ENCODE measurements at places on chromosomes 3 and 15. TPM values are rescaled to one million over a fixed set of nuclear protein-coding genes. Genes with fewer than 3 reads are reported as not detected.

The CIP2A gene
- total RNA-seq: 31.7 TPM

GRCh38 chr3:27425896-27426565, 56.8 kb upstream of the NEK10 start:
- no peak for DNase-seq

DNA sequence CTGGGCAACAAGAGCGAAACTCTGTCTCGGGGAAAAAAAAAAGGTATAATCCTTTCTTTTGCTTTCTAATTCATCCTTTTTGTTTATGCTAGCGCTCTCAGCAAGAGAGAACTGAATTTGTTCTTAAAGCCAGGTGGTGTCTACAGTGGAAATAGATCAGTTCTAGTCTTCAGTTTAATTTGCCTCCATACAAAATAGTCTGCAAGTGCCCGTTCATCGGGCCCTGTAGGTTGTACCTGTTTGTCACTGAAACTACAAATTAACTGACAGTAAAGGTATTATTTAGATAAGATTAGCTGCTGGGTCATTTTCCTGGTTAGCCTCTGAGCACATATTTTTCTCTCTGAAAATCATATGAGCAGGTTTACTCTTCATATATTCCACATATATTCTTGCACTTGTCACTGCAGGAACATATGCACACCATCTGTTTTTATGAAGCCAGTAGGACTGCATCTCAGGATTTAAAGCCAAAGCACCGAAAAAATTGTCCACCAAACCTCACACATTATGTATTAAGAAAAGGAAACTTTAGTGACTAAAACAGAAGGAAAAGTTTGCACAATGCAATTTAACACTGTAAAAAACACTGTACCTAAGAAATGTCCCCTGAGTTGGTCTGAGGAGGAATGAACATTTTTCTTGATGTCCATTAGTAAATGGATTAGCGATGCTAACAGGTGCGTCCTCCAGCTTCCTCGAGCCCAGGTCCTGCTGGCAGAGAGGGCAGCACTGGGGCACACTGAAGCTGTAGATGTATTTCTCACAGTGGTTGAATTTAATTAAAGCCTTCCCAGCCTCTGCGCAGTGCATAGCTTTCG, 437 bp downstream of the MKRN2OS start:
- DNase-seq: no peak

DNA sequence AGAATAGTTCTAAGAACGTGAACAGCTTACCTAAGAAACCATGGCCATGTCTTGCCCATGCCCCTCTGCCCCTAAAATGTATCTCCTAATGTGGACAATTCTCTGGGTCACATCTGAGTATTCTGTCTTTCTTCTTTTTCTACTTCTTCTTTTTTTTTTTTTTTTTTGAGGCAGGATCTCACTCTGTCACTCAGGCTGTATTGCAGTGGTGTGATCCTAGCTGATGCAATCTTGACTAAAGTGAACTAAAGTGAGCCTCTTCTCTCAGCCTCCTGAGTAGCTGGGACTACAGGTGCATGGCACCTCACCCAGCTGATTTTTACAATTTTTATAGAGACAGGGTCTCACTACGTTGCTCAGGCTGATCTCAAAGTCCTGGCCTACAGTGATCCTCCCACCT, 204.8 kb upstream of the ZPLD1 start:
- DNase-seq: no peak

DNA sequence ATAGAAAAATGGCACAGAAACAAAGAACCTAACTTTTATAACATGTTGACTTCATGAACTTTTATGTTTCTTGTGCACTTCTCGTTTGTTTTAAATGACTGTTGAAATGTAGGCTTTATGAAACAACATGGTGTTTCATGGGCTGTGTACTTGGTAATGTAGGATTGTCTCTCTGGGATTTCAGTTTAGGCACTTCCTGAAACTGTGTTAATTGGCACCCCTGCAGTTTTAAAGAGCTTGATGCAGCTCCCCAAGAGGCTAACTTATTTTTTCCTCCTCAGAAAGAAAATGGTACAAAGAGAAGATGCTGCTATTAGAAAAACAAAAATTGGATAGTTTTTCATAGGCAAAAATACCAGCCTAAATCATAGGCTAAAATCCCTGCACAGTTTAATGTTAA, 239.2 kb downstream of the GRM7 start:
- DNase-seq: no peak

GRCh38 chr3:45777746-45778386, 18.5 kb downstream of the SLC6A20 start:
- no peak for DNase-seq

DNA sequence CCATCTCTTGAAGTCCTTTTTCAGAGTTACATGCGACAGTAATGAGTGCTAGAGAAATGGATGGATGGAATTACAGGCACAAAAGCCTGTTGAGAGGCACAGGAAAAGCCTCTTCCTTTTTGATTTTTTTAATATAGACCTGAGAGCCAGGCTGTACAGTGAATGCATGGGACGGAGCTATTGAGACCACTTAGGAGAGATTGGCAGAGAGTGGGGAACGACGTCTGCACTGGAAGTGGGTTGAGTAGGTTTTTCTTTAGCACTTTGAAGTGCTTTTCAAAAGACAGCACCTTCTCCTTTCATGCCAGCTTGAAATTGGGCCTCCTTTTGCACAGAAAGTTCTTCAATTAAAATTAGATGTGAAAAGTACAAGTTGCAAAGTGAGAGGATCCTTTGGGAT, 37.0 kb downstream of the GLDN start:
- DNase-seq: no peak

DNA sequence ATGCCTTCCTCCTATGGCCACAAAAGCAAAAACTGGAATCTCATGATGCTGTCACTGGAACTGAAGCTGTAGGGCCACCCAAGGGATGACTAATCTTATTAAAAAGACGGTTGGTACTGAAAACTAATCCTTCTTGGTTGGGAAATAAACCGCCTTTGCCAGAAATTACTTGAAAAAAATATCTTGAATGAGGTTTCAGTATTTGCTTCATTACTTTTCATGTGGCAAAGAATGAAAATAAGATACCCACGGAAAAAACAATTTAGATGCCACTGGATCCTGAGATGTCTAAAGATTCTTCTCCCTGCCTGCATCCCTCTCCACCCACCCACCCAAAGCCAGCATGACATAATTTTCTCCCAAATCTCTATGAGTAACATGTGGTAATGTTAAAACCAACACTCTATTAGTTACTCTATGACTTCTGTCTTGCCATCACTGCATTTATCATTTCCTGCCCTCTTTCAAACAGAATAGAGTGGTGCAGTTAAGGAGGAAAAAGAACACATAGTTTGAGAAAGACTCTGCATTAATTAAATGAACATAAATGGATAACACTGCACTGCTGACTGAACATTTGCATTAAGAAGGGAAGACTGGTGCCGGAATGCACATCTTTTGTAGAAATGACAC, 111.8 kb upstream of the DPH6 start:
- peak; percentile 43 for DNase-seq

The OR5K2 gene
- total RNA-seq: not detected

- no peak for DNase-seq
Measured at GRCh38 chr3:193744048-193744821, 151.2 kb downstream of the OPA1 start.

The CRABP1 gene
- total RNA-seq: not detected

The VGLL3 gene
- total RNA-seq: 97.3 TPM

- no peak for DNase-seq
Measured at GRCh38 chr3:118970819-118971218, 63.8 kb downstream of the IGSF11 start.

DNA sequence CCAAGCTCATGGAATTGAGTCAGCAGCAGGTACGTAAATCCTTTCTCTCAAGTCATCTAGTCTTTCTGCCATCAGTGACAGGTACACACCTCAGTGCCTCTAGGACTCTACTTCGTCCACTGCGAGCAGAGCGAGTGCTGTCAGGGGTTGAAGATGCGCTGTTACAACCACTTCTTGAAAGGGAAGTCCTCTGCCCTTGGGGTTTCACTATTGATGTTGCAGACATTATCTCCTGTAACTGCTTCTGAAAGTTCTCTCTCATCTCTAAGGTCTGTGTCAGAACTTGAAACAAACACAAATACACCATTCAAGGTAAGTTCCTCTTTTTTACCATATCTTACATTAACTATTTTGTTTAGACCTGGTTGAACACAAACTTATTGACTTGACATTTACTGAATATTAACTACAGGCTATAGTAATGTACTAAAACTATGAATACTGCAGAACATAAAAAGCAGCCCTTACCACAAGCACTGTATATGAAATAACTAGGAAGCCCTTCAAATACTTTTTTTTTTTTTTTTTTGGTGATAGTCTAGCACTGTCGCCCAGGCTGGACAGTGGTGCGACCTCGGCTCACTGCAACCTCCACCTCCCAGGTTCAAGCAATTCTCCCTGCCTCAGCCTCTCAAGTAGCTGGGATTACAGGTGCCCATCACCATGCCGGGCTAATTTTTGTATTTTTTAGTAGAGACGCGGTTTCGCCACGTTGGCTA, 41.5 kb downstream of the TOPBP1 start:
- no peak for DNase-seq

The DAPK2 gene
- total RNA-seq: 0.36 TPM

GRCh38 chr15:77710206-77710605, 77.5 kb upstream of the LINGO1 start:
- no peak for DNase-seq

The BAHD1 gene
- 3.6 TPM for total RNA-seq

DNA sequence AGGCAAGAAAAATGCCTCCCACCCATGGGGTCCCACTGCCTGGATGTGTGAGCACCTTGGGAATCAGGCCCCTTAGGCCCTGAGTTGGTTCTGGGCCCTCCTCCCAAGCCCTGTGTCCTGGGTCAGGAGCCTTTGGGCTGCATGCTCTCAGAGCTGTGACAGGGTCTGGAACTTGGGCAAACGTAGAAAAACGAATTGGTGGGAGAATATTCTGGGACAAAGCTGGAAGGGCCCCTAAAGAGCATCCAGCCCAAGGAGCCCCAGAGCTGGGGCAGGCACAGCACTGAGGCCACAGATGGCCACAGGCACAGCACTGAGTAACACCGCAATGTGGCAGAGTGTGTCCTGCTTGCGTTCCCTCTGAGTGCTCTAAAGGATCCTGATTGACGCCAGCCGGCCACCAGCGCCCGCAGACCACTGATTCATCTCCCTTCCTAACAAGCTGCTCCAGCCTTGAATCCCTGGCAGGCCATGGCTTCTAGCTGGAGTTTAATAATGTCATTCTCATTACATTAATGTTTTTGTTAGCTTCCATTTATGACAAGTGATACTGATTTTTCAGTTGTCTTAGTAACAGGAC, 18.6 kb upstream of the SEC13 start:
- DNase-seq: no peak

DNA sequence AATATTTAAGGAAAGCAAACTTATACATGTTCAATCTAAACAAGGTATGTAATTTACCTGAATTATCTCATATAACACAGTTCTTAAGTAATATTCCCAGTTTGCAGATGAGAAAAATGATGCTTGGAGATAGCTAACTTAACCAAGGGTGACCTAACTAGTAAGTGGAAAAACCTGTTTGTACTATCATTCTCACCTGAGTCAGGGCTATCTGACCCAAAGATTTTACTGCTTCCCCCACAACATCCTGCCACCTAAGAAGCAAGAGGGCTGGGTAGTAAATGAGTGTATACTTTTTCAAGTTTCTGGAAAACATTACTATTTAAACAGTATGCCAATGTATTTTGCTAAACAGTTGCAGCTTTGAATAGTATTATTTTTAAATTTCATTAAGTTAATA, 10.6 kb downstream of the TP63 start:
- DNase-seq: no peak

- DNase-seq: peak; percentile 28
Measured at GRCh38 chr3:179706233-179706632, 53.4 kb downstream of the USP13 start.

GRCh38 chr3:189170559-189170958, 1.2 kb upstream of the TPRG1 start:
- no peak for DNase-seq

GRCh38 chr3:59289831-59290230, 240.0 kb upstream of the CFAP20DC start:
- no peak for DNase-seq

The TEX9 gene
- 1.4 TPM for total RNA-seq

- no peak for DNase-seq
Measured at GRCh38 chr3:34807611-34808010, 831.7 kb upstream of the ARPP21 start.

DNA sequence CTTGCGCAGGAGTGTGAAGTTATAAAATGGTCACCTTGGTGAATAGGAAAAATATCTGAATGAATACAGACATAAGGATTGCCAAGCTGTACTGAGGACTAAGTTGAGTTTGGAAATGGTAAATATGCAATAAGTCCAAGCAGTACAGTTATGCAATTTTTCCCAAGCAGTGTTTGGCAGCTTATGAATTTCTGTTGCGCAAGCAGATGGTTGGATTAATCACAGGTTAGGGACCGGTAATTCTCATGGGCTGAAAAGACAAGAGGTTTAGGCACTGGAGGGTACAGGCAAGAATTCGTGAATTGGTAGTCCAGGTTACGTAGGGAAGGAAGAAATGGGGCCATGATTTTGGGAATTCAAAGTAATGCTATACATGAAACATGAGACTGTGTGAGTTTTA, 210.3 kb downstream of the RAP2B start:
- DNase-seq: peak; percentile 53

DNA sequence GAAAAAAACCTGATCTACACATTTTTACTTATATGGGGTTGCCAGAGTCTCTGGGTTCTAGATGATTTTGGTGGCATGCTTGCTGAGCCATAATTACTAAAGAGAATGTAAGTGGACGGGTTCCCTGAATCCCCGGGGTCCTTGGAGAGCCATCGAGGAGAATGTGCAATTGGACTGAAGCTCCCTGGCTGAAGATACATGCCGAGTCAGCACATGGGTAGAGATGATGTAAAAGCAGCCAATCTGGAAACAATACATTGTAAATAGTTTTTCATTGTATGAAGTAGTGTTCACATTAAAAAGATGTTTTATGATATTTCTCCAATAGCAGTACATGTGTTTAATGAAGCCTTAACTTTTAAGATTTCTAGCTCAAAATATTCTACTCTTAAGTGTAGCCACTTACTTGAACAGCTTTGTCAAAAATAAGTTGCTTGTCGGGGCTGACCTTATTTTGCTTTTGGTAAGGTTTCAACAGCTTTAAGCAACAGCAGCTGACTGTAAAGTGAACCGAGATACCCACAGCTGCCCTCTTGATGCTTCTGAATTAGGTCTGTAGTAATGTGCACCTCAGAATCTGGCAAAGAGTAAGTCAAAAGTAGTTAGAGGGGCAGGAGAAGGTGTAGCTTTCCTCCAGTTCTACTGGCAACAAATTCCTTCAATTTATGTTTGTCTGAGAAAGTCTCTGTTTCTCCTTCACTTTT, 205.7 kb downstream of the PLCL2 start:
- DNase-seq: no peak

- no peak for DNase-seq
Measured at GRCh38 chr3:148265841-148266240, 431.9 kb upstream of the AGTR1 start.

DNA sequence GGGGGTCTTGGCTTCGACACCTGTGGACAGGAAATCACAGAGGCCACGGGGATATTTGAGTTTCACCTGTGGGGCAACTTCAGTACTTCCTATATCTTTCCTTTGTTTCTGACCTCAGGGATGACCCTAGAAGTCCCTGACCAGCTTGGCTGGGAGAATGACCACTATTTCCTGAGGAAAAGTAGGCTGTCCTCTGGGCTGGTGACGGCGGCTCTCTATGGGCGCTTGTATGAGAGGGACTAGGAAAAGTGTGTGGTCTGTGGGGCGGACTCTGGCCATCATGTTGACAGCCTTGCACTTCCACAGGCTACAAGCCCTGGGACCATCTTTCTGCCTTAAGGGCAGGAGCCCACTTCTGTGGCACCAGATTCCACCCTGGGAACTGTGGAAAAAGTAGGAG, 43.7 kb downstream of the BTD start:
- no peak for DNase-seq

The BSN gene
- total RNA-seq: under 0.01 TPM

The MOBP gene
- total RNA-seq: not detected

GRCh38 chr3:29512641-29513040, 231.8 kb downstream of the RBMS3 start:
- DNase-seq: no peak
